ENCODE measurements at places on chromosomes 4 and X.

- no peak for DNase-seq
Observed at GRCh38 chr4:67581208-67581857, 22.8 kb downstream of the STAP1 start.

GRCh38 chrX:63657821-63658220 is 127.2 kb downstream of the ARHGEF9 start:
- DNase-seq: no peak

DNA sequence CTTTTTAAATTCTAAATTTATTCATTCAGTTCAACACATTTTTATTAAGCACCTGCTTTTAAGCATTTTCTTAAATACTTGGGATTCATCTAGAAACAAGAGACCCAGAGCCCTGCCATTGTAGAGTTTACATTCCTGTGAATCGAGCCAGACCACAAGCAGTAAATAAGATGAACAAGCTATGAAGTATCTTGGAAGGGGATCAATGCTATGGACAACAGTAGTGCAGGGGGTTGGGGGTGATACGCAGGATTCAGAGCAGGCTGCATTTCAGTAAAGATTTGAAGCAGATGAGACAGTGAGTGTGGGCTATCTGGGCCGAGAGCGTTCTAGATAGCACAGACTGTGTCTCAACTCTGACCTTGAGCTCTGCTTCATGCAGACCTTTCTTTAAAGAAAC is 35.1 kb downstream of the CLDN22 start:
- no peak for DNase-seq

GRCh38 chr4:78529569-78530209 is 21.9 kb upstream of the ANXA3 start:
- no peak for DNase-seq

DNA sequence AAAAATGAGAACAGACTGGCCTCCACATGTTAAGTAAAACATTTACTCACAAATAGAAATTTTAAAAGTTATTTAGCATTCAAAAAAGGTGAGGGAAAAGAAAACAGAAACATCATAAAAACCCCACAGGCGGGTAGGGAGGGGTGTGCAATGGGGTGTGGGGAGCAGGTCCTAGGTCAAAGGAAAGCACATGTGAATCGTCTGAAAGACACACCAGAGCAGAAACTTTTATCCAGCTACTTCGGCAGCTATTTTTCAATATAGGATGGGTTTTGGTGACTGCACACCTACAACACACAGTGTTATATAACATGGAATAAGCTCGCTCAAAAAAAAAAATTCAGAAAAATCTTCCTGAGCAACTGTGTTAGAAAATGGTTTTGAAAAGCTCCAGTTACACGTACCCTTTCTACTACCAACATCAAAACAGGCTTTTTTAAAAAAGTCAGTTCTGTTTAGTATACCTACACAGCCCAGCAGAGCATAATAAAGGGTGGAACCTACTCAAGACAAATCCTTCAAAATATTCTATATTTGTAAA is 1.6 kb downstream of the OTUD4 start:
- DNase-seq: no peak

GRCh38 chrX:9465380-9466123 is 694 bp downstream of the TBL1X start:
- peak; percentile 16 for DNase-seq

- no peak for DNase-seq
Observed at GRCh38 chrX:17098516-17099247, 152.2 kb downstream of the REPS2 start.

DNA sequence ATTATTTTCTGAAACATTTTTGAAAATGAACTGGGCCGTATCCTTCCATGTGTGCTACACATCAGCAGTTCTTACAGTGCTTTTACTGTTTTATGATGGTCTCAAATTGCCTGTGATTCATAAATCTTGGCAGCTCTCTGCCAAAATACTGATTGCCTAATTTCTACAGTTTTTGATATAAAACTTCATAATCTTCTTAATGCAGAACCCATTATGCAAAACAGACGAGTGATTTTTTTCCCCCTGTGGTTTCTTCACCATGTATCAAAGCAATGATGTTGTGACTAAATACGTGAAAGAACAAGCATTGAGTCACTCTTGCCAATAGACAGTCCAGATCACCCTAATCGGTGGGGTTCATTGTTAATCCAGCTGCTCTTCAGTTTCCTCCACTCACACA is 156.4 kb upstream of the WDR1 start:
- DNase-seq: no peak

DNA sequence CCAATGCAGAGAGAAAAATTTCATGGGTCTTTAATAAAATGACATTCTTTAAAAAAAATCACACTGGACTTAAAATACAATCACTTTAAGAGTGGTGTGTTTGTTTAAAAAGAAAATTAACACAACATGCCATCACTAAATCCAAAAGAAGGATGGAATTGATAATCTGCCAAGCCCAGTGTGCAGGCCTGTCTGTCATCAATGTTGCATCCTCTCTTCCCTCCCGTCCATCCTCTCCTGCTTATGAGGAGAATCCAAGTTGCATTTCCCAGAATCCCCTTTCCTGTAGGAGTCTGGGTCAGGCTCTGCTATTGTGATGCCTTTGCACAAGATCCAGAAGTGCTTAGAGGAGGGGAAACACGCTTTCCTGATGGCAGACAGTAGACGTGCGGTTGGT is 169.4 kb downstream of the MID1 start:
- no peak for DNase-seq

DNA sequence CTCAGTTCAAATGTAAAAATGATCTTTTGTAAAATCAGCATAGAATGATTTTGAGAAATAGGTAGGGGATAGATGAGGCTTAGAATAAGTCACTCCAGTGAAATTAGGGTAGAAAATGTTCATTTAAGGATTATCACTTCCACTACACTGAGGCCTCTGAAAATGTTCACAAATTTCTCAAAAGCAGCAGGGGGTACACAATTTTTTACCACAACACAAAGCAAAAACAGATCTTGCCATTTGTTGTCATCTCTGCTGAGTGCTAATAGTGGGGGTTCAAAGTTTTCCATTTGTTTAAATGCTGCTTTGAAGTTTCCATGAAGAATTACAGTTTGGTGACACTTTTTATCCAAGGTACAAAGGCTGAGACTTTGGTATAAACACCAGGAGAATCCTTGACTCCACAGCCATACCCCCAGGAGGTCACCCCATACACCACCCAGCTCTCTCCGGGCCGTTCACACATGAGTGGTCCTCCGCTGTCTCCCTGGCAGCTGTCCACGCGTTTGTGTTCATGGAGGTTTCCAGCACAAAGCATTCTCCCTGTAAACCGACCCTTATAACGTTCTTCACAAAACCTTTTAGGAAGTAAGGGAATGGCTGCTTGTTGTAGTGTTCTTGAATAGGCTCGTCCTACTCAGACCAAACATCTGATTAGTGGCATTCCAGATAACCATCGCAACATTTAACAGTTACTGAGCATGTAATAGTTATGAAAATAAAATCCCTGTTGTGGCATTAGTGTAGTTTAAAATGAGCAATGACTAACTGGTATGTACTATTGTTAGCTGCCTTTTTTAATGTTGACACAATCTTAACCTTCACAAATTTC is 71.0 kb downstream of the PRSS12 start:
- no peak for DNase-seq

DNA sequence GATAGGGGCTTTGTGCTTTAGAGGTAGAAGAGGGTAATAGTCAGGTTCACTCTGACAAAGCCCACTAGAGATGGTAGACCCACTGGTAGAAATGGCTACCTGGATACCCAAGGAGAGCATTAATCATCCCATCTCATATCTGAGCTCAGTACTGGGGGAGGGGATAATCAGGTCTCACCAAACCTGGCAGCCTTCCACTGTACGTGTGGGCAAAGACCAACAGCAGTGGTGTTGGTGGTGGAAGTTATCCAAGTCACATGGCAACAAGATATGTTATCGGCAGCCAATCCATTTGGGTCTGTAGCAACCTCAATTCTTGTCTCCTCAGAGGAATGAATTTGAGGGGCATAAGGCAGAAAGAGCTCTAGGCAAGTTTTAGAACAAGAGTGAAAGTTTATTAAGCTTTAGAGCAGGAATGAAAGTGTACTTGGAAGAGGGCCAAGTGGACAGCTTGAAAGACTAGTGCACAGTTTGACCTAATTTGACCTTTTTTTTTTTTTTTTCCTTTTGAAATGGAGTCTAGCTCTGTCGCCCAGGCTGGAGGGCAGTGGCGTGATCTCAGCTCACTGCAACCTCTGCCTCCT is 67.0 kb upstream of the CXCL13 start:
- no peak for DNase-seq

DNA sequence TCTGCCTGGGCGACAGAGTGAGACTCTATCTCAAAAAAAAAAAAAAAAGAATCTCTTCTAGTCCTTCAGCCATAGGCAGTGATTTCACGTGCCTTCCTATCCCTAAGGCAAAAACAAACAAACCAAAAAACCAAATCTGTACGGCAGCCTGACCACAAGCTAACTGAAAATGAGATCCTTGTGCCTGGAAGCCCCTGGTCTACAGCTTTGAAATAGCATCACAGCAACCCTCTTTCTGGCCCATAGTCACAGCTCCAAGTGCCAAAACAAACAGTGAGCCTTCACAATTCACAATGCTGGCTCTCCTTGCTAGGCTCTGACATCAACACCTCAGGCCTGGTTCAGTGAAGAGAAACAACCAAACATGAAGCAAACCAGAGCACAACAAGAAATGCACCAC is 46.1 kb downstream of the TMEM150C start:
- no peak for DNase-seq

- DNase-seq: no peak
Observed at GRCh38 chr4:36206603-36207311, 37.6 kb downstream of the ARAP2 start.

DNA sequence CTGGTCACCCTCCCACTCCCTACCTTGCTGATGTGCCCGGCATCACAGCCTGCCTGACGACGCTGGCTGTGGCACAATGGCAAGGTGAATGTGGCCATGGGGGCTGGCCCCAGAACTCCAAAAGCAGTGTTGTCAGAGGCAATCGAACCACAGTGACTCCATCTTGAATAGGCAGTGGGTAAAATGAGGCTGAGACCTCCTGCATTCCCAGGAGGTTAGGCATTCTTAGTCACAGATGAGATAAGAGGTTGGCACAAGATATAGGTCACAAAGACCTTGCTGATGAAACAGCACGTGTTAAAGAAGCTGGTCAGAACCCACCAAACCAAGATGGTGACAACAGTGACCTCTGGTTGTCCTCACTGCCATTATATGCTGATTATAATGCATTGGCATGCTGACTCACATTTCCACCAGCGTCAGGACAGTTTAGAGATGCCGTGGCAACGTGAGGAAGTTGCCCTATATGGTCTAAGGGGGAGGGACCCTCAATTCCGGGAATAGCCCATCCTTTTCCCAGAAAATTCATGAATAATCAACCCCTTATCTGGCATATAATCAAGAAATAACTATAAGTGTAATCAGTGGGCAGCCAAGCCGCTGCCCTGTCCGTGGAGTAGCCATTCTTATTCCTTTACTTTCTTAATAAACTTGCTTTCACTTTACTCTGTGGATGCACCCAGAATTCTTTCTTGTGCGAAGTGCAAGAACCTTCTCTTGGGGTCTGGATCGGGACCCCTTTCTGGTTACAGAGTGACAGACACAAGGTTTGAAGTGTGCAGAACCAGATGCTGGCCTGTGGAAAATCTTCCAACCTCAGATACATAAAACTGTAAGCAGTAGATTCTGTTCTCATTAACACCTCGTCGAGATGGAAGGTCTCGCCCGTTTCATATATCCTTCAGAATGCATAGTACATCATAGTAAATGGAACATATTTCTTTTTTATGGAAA is 26.8 kb upstream of the CLDN24 start:
- DNase-seq: no peak

DNA sequence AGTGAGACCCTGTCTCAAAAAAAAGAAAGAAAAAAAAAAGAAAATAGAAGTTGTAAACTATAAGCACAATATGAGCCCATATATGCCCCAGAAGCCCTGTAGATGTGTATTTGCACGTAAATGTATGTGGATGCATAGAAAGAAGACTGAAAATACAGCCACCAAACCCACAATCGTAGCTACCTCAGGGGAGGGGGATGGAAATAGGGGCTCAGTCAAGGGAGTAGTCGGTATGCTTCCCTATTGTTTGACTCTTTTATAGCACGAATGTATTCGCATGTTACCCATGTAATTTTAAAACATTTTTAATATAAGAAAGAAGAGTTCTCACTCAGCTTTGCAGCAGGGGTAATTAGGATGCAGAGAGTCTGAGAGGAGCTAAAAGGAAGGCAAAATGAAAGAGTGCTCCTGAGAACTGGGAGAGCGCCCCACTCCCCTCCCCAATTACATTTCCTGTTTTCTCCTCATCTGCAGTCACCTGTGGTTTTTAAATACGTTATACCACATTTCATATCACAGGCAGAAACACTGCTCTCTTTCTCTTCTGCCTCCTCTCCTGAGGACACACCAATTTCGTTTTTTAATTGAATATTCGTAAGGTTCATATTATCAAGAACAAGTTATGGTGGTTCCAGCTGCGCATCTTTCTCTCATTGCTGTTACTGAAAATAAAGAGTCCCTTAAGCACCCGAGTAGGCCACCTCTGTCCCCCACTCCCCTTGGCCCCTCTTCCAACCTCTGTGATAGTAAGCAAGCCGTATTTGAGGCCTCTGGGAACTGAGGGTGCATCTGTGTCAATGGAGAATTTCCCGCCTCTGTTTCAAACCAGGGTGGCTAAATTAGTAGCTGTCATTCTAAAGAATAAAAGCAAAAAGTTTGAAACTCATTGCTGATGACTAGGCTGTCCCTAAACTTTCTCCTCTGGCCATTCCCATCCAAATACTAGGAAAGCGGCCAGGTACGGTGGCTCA is 10.7 kb downstream of the SEPTIN6 start:
- DNase-seq: peak; percentile 33

DNA sequence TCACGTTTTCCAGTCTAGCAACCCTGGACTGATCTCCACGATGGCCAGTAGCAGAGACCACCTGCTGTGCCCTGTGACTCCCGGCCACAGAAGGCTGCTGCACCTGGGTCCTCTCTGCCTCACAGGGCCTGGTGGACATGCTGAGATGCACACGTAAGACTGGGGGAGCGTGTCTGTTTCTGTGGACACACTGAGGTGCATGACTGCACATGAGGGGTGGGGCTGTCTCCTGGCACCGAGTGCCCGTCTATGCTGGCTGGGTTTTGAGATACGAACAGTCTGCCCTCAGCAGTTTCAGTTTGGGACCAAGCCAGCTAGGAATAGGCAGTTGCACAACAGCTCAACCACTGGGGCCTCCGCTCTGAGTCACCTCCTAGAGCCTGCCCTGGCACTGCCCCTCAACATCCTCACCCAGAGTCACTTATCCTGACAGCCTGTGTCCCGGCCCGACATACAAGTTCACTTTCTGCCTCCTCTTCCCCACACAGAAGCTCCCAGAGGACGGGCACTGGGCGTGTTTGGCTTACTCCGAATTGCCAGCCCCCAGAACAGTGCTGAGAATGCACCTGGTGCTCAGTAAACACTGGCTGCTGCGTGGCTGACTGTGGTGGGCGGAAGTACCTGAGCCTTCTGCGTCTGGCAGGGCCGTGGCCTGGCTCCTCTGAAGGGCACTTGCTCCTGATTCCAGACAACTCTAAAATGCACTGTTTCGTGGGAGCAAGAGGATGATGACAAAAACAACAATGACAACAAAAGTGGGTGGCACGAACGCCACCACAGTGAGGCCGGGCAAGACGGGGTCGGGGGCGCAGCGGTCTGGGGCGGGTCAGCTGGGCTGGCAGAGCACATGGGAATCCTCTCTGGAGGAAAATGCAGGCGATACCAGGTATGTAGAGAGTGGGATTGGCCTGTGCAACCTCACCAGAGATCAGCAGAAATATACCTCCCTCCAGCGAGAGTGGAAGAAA is 30.9 kb downstream of the RNF212 start:
- peak; percentile 60 for DNase-seq

- DNase-seq: no peak
Observed at GRCh38 chr4:137608085-137608484, 75.8 kb upstream of the PCDH18 start.

GRCh38 chr4:138097912-138098600 is 144.1 kb downstream of the SLC7A11 start:
- DNase-seq: no peak

GRCh38 chr4:89294573-89295269 is 12.9 kb downstream of the GPRIN3 start:
- DNase-seq: no peak
